NCI-H748 treated with DMSO at 0.1 percent for 48 hours (cell line): ENCODE measurements at places on chromosomes 6 and 20.

DNA sequence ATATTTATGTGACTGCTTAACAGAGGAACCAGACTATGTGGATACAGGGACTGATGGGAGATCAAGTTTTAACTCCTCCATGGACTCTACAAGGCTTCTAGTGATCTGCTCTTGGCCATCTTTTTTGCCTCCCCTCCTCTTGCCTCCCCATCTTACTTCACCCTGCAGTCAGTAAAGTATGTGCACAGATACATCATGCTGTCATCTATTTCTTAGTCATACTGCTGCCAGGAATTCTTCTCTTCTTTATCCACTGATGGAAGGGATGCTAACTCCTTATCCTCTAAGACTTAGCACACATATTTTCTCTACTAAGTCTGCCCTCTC, 27.6 kb upstream of the FAM83C start:
- DNase-seq = no peak

GRCh38 chr6:151437401-151437800, 14.5 kb downstream of the RMND1 start:
- DNase-seq = no peak

- no peak for DNase-seq
These were observed 32.8 kb upstream of the CEP85L start for GRCh38 chr6:118683881-118684872.

DNA sequence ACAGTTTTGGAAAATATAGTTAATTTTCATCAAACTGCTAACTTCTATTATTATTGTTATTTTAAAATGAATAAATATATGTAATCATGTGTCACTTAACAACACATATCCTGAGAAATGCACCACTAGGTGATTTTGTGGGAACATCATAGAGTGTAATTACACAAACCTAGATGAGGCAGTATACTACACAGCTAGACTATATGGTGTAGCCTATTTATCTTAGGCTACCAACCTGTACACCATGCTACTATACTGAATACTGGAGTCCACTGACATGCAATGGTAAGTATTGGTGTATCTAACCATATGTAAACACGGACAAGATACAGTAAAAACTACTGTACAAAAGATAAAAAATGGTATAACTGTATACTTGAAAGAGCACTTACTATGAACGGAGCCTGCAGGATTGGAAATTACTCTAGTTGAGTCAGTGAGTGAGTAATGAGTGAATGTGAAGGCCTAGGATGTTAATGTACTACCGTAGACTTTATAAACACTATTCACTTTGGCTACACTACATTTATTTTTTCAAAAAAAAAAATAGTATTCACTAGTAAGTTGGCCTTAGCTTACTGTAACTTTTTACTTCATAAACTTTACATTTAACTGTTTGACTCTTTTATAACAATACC, 72.4 kb downstream of the ASCC3 start:
- no peak for DNase-seq

DNA sequence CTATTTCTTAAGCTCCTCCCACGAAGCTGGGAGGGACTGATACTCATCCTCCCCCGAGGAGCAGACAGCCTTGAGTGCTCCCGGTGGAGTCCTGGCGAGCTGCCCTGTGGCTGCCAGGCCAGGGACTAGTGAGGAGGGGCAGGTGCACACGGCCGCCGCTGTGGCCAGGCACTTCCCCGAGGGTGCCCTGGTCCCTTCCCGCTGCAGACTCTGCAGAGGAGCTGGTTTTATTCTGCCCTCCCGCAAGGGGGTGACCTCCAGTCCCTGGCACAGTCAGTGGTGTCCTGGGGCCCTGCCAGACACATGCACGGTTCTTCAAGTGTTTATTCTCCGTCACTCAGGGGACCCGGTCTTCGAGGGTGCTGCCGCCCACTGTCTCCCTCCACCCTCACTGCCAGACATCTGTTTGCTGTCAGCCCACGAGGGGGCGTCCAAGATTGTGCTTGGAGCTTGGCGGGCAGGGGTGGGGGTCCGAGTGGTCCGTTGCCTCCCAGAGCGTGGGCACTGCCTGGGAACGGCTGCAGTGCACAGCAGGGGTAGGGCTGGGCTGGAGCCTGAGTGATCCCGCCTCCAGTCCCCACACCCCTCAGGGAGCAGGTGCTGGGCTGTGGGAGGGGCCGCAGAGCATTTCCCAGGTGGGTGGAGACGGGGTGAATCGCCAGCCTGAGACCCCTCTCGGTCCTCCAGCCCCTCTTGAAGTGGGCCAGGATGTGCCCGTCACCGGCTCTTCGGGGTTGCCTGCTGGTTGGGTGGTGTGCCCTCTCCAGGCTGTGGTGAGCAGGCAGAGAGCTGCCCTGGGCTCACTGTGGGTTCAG, 3.1 kb upstream of the CABLES2 start:
- DNase-seq = no peak

DNA sequence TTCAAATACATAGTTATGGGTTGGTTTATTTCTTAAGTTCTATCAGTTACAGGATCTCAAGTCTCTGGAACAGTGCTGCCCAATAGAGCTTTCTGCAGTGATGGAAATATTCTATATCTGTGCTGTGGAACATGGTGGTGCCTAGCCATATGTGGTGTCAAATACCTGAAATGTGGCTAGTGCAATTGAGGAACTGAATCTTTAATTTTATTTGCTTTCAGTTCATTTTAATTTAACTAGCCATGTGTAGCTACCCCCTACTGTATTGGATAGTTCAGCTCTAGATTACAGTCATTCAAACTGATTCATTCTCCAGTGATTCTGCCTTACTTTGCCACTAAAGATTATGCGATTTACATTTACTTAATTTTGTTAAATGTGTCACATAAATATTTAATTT, 503.2 kb downstream of the CDKAL1 start:
- DNase-seq = no peak

DNA sequence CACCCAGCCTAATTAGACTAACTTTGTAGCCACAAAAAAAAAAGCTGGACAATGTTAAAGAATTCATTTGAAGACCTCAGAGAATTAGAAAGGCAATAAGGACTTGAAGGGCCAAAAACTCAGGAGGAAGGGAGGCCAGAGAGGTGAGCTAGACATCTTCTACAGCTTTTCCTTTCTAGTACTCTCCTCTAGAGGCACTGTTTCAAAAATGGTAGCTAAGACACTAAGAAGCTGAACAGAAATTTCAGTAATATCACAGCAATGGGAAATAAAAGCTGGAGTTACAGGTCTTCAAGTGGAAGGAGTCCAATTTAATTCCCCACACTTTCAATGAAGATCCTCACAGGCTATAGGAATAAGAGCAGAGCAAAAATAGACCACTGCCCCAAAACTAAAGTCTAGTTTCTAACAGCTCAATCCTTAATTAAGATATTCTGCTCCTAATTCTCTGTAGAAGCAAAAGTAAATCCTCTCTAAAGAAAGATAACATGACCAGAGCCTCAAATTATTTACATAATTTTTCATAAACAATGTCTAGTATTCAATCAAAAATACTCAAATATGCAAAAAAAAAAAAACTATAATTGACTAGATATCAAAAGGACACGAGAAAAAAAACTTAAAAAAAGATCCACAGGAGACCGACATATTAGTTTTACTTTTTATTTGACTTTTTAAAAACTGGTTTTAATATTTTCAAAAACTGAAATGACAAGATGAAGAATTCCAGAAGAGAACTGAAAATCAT, 63.7 kb downstream of the RNGTT start:
- no peak for DNase-seq

GRCh38 chr6:127051571-127052260, 66.8 kb upstream of the RSPO3 start:
- no peak for DNase-seq

DNA sequence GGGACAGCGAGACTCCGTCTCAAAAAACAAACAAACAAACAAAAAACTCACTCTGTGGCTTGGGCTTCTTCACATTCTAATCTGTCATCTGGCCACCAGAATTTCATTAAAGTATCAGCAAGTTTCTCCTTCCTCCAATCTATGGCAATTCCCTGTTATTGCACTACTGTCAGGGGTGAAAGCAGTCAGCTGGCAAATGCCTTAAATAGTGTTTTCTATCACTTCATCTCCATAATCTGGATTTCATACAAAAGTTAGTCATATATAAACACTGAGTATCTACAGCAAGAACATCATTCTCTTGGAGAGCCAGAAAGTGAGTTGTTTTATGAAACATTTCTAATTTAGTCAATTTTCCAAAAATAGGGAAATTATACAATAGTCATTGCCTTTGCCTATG, 56.1 kb downstream of the PHACTR3 start:
- no peak for DNase-seq

GRCh38 chr6:124973780-124974179, 11.5 kb downstream of the RNF217 start:
- peak; percentile 21 for DNase-seq

GRCh38 chr6:21999012-21999528, 297.8 kb downstream of the PRL start:
- no peak for DNase-seq

DNA sequence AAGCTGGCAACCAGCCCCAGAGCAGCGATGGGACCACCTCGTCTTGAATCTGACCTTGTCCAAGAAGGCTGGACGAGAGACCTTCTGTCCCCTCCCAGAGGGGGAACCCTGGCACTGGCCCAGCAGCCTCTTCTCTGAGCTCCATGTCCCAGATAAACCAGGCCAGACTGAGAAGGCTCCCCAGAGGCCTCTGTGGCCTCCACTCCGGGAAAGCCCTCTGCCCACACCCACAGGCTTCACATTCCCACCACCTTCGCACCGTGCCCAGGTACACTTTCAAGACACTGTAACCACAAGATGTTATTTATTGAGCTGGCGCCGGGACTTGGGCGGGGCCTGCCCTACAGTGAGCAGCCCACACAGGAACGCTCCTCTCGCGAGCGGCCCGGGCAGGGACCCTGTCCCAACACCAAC, 33.2 kb downstream of the ADA start:
- no peak for DNase-seq

DNA sequence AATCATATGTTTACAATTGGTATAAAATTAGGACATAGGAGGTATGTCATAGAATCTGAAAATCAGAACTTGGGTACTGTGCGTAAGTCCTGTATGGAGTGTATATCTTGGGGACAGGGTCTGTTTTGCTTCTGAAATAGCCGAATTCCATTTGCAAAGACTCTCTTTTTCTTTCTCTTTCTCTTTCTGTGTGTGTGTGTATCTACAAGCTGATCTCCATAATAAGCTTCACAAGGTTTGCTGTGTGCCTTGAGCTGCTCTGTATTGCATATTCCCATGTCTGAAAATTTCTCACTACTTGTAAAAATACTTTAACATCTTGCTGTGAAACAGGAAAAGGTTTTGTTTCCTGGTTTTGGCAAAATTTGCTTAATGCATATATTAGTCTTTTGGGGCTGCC, 29.5 kb downstream of the STX11 start:
- DNase-seq = no peak

- DNase-seq = no peak
These were observed 55.8 kb upstream of the TAGAP start for GRCh38 chr6:159100395-159101182.

DNA sequence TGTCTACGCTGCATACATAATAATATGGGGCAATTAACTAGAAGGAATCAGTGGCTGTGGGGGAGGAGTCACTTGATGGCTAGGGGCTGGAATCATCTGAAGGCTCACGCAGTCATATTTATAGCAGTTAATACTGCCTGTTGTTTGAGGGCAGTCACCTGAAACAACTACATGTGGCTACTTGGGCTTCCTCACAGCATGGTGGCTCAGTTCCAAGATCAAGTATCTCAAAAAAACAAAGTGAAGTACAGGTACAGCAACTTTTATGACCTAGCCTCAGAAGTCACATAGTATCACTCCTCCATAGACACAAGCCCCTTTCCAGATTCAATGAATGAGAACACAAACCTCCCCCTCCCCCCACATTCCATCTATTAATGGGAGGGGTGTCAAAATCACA, 63.7 kb downstream of the STX11 start:
- no peak for DNase-seq

- no peak for DNase-seq
These were observed 10.2 kb upstream of the TMEM242 start for GRCh38 chr6:157333537-157333936.

DNA sequence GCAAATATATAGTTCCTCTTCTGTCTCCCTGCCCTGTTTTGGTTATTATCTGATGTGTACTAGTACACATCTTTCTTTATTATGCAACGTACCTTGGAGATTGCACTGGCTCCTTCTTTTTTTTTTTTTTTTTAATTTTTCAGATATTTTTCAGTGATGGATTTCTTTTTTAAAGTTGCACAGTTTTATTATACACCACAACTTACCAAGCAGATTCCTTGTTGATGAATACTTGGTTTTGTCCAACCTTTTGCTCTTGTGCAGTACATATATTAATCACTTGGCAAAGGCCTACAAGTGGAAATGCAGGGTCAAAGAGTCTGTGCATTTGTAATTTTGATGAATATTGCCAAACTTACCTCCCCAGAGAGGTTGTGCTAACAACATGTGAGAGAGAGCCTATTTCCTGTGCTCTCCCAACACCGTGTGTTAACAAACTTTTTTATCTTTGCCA, 50.1 kb upstream of the RNF24 start:
- DNase-seq = no peak

- no peak for DNase-seq
These were observed 414.9 kb downstream of the KIF16B start for GRCh38 chr20:16158090-16158975.

GRCh38 chr6:111832833-111833418, 40.3 kb downstream of the FYN start:
- DNase-seq = no peak

DNA sequence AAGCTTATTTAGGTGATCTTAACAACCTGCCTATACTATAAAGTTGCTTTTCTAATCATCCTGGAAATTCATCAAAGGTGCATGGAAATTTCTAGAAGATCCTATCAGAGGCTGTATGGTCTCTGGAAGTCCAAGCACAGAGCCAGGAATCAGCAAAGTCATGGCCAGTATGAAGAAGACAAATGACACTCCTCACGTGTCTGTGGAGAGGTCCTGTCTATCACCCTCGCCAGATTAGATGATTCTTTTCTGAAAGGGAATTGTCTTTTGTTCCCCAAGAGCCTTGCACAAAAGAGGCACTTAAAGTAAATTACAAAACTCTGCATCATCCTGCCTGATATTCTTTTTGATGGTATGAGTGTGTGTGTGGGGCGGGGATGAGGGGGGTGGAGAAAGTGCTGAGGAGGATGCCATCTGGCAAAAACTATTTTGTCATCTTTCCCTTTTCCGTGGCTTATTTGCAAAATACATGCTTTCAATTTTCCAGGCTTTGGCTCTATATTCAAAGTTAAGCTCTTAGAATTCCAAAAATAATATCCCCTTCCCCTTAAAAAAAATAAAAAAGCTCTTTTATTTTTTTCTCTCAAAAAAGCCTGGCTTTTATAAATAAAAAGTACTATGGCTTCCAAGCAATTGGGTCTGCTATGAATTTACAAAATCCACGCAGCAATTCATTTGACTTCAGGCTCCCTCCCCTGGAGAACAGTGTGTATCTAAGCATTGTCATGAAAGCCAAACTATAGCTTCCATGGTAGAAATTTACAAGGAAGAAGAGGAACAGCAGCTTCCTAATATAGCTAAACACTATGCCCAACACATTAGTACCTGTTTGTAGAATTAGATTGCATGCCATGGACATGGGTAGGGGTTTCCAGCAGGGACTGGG, 185.2 kb upstream of the ARG1 start:
- no peak for DNase-seq

DNA sequence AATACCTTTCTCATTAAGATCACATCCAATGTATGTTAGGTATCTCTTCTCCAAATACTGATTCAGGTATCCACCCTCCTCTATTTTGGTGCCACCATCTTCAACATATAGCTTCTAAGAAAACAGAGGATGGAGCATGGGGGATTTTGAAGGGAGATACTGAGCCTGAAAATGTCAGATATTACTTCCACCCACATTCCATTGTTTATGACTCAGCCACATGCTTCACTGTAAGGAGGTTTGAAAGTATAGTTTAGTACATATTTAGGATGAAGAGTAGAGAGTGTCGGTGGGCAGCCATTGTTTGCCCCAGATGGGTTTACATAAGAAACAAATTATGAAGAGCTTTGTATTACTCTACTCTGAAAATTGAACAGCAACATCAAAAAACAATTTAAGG, 286.7 kb downstream of the TFAP2B start:
- DNase-seq = no peak
